ENCODE measurements at places on chromosomes 3 and 15.

- no peak for DNase-seq
These were observed 977 bp downstream of the CDC25A start for GRCh38 chr3:48187301-48187578.

GRCh38 chr3:64505419-64505818, 182.4 kb downstream of the ADAMTS9 start:
- no peak for DNase-seq

GRCh38 chr15:79463043-79463780, 31.1 kb downstream of the MINAR1 start:
- DNase-seq, result no peak

- no peak for DNase-seq
These were observed 104.4 kb upstream of the UBE3A start for GRCh38 chr15:25543196-25543595.

All from stimulated activated naive CD4-positive, alpha-beta T cell treated with Interleukin-2 at 50 U/mL for 16 hours (primary cell).